ENCODE measurements at places on chromosomes 5 and 9. TPM values are rescaled to one million over a fixed set of nuclear protein-coding genes. Genes with fewer than 3 reads are reported as not detected.

- DNase-seq, result no peak
Observed at GRCh38 chr9:34592895-34593601, 3.5 kb upstream of the CNTFR start.

- no peak for DNase-seq
Observed at GRCh38 chr9:132409828-132410528, at the start of gene CFAP77. TSS of gene CFAP77 (plus strand) at chr9:132410211. CDS start at chr9:132410272, 61 bp downstream.

The SLC35A4 gene
- 21.4 TPM for total RNA-seq

The PCDHGA8 gene
- total RNA-seq, result 6.4 TPM

- DNase-seq, result no peak
Observed at GRCh38 chr9:116437411-116438370, 249.4 kb upstream of the TRIM32 start.

The CA9 gene
- 0.98 TPM for total RNA-seq

The SMARCA2 gene
- 98.0 TPM for total RNA-seq

The BARHL1 gene
- not detected for total RNA-seq

DNA sequence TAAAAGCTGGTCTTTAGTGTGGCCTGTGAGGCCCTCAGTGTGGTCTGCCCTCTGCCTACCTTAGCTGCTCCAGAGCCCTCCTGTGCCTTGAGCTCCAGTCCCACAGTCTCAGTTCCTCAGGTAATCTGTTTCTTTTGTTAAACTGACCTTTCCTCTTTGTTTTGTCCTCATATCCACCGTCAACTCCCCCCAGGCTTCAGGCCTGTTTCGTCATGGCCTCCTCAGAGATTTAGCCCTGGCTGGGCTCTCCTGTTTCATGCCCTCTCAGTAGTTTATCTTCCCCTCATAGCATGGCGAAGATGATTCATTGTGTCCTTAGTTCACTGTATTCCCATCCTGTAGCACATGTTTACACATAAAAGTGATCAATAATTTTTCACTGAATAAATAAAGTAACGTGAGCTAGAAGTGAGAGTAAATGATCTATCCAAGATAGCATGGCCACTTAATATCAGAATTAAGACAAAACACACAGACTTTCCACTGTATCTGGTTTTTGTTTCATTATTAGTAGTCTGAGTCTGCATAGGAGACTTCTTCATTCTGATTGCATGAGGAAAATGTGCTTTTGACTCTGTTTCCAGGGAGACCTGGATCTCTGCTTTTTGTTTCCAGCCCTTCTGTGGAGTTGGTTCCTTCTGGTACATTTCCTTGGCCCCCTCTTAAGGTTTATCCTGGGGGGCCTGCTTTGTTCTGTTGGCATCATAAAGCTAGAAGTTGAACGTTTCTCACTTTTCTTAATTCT is 70.5 kb downstream of the SNX24 start:
- no peak for DNase-seq

DNA sequence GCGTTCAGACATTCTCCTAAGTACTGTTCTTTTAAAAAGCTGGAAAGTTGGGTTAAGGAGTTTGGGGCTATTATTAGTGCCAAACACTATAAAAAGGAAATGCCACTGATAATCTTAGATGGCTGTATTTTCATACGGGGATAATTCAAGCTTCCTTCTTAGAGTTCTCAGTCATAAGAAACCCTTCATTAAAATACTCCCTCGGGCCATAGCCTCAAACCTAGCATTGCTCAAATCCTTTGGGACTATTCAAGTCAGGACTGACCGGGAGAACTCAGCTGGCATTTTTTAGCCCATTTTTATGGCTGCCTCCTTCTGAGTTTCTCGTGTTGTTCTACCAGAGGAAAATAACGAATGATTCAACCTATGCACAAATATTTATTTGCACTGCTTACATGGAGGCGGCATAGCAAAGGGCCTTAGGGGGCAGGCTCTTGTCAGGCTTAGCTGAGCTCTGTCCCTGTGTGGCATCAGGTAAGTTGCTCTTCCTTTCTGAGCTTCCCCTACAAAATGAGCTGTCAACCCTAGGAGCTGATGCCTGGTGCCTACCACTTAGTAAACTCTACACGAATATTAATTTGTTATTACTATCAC is 33.5 kb upstream of the ADAM19 start:
- no peak for DNase-seq

- no peak for DNase-seq
Observed at GRCh38 chr9:93904649-93905472, 50.3 kb downstream of the BARX1 start.

The IFNB1 gene
- not detected for total RNA-seq

The CKS2 gene
- total RNA-seq, result 14.7 TPM

The SPINK6 gene
- not detected for total RNA-seq

The SPZ1 gene
- total RNA-seq, result not detected

The PNPLA7 gene
- total RNA-seq, result 16.2 TPM

The GCNT1 gene
- 8.3 TPM for total RNA-seq

GRCh38 chr9:99051851-99052250 is 53.1 kb upstream of the TGFBR1 start:
- DNase-seq, result no peak

DNA sequence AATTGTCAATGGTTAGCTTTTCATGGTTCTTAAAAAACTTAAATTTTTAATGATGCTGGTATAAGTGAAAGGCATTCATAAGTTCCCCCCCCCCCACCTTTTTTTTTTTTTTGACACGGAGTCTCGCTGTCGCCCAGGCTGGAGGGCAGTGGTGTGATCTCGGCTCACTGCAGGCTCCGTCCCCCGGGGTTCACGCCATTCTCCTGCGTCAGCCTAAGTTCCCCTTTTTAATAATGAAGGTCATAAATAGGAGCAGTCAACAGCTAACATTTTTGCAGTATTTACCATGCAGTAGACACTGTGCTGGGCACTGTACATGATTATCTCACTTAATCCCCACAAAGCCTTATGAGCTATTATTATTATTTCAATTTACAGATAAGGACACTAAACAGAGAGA is 556.3 kb downstream of the PDE4D start:
- DNase-seq, result no peak

The PCDHGA6 gene
- total RNA-seq, result 6.4 TPM

The GABRA1 gene
- not detected for total RNA-seq

The CTNND2 gene
- total RNA-seq, result 1.7 TPM

The FGF1 gene
- total RNA-seq, result 2.0 TPM
